ENCODE measurements at places on chromosomes 6 and 20. TPM values are rescaled to one million over a fixed set of nuclear protein-coding genes. Genes with fewer than 3 reads are reported as not detected.

- no peak for DNase-seq
These were observed 53.6 kb downstream of the PRDM13 start for GRCh38 chr6:99660206-99660605.

DNA sequence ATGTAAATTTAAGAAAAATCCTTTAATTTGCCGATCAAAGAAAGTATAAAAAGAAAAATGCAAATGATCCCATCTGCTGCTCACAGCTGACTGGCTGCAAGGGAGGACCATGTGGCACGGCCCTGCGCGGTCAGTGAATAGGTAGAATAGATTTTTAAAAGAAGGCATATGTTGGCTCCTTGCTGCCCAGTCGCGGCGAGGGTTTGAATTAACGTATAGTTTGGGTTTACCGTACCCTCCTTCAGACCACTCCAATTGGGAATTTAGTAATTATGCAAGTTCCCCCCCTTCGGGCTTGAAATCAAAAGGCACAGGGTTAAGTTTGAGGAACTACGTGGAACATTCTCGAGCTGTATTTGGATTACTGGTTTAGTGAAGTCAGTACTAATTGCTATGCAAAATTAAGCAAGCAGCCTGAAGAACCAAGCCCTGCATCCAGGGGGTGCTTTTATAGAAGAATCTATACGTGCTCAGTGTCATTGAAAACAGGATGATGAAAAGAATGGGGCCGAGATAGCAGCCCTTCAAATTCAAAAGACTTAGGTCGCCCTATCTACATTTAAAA is 1.1 kb upstream of the BEND3 start:
- DNase-seq, result peak; percentile 61

GRCh38 chr6:120938876-120939472 is 395.3 kb downstream of the TBC1D32 start:
- no peak for DNase-seq

- DNase-seq, result no peak
These were observed 129.5 kb upstream of the HDAC2 start for GRCh38 chr6:114100215-114100994.

The PPP1R16B gene
- 5.3 TPM for total RNA-seq
